ENCODE measurements at places on chromosomes 6 and 20. TPM values are rescaled to one million over a fixed set of nuclear protein-coding genes. Genes with fewer than 3 reads are reported as not detected.

GRCh38 chr6:138538390-138539031 lies 39.2 kb upstream of the NHSL1 start:
- DNase-seq = no peak

- DNase-seq = no peak
Measured at GRCh38 chr20:60297649-60298048, 339.4 kb downstream of the CDH26 start.

DNA sequence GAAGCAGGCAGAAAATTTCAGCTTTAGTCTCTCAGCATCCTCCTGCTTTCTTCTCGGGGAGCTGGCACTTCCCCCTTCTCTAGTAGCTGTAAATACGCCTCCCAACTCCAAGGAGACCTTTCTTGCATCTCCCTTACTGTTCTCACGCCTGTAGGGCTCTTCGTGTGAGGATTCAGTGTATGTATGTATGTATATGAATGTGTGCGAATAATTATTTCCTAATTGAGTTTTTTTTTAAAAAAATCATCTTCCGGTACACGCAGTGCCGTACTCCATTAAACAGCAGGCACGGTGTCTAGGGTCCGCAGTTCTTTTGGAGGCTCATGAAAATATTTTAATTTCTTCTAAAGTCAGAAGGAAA lies 85.4 kb downstream of the HFE start:
- peak; percentile 51 for DNase-seq

DNA sequence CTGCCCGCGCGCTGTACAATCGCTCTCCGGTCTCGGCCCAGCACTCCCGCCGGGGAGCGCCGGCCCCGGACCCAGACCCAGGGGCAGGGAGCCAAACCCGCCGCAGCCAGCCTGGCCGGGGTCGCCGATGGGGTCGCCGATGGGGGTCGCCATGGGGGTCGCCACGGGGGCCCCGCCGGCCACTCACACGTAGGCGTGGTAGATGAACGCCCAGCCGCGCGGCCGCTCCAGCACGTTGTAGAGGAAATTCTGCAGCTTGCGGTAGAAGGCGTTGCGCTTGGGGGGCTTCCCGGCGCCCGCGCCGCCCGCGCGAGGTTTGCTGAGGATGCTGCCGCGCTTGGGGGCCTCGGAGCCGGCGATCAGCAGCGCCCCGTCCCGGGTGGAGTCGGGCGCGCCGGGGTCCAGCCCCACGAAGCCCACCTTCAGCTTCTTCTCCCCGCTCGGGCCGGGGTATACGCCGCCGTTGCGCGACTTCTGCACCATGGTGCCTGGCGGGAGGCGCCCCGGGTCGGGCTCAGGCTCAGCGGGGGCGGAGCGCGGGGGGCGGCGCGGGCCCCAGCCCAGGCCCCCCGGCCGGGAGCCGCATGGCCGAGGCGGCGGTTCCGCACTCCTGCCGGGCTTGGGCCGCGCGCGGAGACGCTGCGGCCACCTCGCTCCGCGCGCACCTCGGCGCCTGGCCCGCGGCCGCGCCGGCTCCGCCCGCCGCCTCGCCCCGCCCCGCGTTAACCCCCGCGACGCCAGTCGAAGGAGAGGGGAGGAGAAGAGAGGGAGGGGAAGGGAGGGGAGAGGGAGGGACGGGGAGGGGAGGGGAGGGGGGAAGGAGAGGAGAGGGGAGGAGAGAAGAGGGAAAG lies at the start of gene KCNQ2:
TSS of gene KCNQ2 (minus strand) at position 675 of the 851 bp plus-strand sequence. CDS start at position 483, 192 bp downstream.
- no peak for DNase-seq

GRCh38 chr20:45289942-45290676 lies 16.5 kb upstream of the RBPJL start:
- no peak for DNase-seq

- no peak for DNase-seq
Measured at GRCh38 chr20:34343458-34344211, 19.4 kb upstream of the ITCH start.

ZNF343 gene
- 22.8 TPM for total RNA-seq

C6orf118 gene
- total RNA-seq = not detected

KCNK17 gene
- not detected for total RNA-seq

SAPCD1 gene
- total RNA-seq = 2.7 TPM

Measured in RPMI7951 (cell line).